ENCODE measurements at places on chromosomes 1 and 21.

- DNase-seq, result no peak
These were observed 67.5 kb downstream of the SDC3 start for GRCh38 chr1:30840904-30841598.

DNA sequence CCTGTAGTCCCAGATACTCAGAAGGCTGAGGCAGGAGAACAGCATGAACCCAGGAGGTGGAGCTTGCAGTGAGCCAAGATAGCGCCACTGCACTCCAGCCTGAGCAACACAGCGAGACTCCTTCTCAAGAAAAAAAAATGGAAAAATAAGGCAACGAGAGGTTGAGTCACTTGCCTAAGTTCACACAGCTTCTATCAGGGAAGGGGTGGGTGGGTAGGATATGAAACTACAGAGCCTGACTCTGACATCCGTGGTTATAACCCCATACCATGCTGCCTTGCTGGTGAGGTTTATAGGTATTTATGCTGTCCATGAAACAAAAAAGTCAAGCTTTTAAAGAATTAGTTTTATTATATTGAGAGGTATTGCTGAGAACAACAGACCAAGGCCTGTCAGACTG is 61.5 kb upstream of the RAB4A start:
- DNase-seq, result no peak

GRCh38 chr1:202143011-202143767 is 1.3 kb downstream of the ARL8A start:
- DNase-seq, result no peak

DNA sequence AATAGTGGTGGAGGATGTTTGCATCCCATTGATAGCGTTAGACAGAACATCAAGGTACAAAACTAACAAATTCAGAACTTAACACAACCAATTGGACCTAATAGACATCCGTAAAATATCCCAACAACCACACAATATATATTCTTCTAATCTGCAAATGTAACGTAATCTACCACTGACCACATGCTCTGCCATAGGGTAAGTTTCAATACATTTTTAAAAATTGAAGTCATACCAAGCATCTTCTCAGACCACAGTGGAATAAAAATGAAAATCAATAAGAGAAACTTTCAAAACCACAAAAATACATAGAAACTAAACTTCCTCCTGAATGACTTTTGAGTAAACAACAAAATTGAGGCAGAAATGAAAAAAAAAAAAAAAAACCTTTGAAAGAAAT is 1087.5 kb downstream of the KCNT2 start:
- no peak for DNase-seq

GRCh38 chr1:56074007-56074651 is 505.2 kb downstream of the PLPP3 start:
- no peak for DNase-seq

DNA sequence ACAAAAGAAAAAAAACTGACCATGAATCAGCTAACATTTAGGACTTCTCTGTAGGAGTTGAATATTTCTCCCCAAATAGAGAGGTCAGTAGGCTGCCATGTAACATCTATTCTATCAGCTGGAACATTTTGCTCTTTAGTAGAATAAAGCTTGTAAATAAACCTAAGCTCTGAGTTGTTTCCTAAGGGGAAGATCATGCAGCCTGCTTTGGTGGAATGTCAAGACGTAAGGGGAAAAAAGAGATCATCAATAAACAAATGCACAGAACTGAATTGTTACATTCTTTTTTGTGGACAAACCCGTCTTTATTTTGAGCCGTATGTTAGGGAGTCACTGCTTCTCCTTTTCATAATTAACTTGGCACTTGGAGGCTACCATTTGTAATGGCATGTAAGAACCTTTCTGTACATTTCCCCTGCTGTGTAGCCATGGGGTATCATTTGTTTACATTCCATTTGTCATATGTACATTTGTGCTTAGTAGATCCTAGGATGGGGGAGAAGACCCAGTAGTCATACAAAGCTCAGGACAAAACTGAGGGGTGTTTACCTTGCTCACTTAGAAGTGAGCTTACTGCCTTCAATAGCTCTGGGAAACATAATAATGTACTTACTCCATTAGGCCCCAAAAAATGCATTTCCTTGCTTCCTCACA is 10.8 kb upstream of the PALMD start:
- no peak for DNase-seq

Measured in CD4-positive, alpha-beta T cell treated with Interleukin-12 subunit alpha and Interleukin-12 subunit beta, for 1 hour (primary cell).